ENCODE measurements at places on chromosomes 1 and 21. TPM values are rescaled to one million over a fixed set of nuclear protein-coding genes. Genes with fewer than 3 reads are reported as not detected.

The GJA5 gene
- total RNA-seq, result 62.2 TPM

The SPRR1B gene
- total RNA-seq, result not detected

The SVBP gene
- total RNA-seq, result 19.4 TPM

The ADGRB2 gene
- 0.69 TPM for total RNA-seq

The TMEM167B gene
- total RNA-seq, result 49.7 TPM

The GJB4 gene
- total RNA-seq, result not detected

The DPM3 gene
- total RNA-seq, result 71.1 TPM

The CR2 gene
- total RNA-seq, result 0.12 TPM

The CELA3B gene
- total RNA-seq, result not detected

The ZNF697 gene
- total RNA-seq, result 11.4 TPM

The CCDC30 gene
- total RNA-seq, result 5.0 TPM

- DNase-seq, result no peak
Observed at GRCh38 chr21:42453986-42454570, 41.9 kb downstream of the RSPH1 start.

DNA sequence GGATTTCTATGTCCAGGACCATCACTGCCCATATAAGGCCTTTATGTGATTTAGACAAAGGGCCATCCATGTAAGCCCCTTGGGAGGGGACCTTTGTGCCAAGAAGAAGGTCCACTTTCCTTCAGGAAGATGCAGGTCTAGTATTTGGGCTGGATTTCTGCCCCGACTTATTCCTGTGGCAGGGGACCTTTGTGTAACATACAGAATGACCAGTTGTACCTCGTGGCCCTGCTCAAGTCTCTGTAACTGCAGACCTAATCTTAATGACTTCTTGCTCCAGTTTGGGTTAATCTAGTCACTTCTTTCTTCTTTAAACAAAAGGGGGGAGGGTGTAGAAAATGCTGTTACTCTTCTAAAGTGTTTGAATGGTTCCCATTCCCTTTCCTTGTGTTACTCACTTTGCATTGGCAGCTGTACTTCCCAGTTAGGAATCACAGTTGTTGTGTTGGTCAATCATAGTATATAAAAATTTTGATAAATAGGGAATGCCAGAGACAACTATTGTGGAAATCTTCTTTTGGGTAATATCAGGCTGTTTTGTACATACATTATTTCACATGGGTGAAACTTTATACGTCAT is 54.2 kb downstream of the MIGA1 start:
- DNase-seq, result no peak

- DNase-seq, result no peak
Observed at GRCh38 chr1:160346958-160347357, 3.8 kb downstream of the NCSTN start.

GRCh38 chr1:95183952-95184351 is 50.1 kb upstream of the RWDD3 start:
- no peak for DNase-seq

DNA sequence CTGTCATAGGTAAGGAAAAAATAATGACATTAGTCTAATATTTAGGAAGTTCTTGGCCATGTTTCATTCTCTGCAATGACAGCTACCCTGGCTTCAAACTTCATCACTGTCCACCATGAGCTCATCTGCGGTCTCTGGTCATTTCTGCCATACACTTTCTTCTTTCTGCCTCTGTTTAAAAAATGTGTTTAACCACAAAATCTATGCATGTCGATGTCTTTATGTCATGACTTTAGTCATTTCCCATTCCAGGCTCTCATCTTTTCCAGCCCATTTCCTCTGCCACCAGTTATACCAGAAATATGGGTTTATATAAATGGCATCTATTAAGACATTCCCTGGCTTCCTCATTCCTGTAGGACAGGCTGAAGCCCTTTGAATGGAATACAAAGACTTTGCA is 68.5 kb upstream of the DUSP10 start:
- DNase-seq, result no peak

- no peak for DNase-seq
Observed at GRCh38 chr1:176628775-176629174, 165.8 kb downstream of the PAPPA2 start.

DNA sequence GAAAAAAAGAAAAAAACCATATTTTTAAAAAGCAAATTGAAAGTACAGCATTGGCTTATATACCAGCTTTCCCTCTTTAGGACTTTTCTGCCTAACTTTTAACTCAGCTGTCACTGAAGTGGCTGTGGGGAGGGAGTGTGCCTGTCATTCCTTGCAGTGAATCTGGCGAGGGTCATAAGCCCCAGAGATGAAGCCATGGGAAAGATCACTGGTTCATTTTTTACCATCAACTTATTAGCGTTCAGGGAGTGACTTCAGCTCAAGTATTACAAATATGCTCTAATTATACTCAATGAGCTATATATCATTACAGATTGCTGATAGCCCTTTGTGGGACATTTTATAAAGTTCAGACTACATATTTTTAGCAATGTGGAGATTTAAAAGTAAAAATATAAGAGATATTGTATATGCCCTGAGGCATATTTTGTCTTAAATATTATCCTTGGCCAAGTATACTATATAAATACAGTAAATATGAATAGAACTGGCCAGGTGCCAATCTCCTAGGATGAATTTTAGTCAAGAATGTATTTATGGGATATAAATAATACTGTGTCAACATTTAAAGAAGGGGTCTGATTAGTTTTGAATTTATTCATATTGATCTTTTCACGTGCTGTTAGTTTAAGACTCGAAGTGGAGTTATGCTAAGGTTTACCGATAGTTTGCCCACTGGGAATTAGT is 4.4 kb downstream of the TGFB2 start:
- DNase-seq, result no peak

DNA sequence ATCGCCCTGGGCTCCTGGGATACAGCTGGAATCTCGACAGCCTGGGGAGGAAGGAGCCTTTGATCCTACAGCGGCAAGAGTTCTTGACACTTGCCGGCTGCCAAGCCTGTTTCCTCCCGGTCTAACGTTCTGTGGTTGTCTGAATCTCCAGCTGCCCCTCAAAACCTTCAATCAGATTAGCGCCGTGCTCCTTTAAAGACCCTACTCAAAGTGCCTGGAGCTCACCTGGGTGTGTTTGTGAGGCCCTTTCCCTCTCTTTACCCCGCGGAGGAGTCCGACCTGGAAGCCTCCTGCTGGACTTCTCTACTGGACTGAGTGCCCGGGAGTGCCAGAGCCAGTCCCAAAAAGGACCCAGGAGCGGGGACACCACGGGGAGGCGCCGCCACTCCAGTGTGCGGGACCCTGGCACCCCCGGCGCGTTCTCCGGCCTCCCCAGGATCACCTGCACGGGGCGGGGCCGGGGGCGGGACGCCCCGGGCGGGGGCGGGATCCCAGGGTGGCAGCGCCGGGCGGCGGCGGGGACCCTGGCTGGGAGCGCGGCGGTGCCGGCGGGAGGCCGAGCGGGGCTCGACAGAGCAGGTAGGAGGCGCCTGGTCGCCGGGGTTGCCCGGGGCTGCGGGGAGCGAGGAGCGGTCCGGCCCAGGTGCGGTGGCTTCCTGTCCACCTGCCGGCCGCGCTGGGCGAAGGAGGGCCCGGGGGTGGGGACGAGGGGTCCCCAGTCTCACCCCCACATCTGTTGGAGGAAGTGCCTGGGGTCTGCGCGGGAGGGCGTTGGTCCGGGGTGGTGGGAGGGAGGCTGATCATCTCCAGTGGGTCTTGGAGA is at the start of gene NCMAP:
Gene NCMAP (plus strand): TSS at position 497 of the 823 bp plus-strand sequence. CDS start 39,344 bp downstream, outside the sequence.
- peak; percentile 90 for DNase-seq

DNA sequence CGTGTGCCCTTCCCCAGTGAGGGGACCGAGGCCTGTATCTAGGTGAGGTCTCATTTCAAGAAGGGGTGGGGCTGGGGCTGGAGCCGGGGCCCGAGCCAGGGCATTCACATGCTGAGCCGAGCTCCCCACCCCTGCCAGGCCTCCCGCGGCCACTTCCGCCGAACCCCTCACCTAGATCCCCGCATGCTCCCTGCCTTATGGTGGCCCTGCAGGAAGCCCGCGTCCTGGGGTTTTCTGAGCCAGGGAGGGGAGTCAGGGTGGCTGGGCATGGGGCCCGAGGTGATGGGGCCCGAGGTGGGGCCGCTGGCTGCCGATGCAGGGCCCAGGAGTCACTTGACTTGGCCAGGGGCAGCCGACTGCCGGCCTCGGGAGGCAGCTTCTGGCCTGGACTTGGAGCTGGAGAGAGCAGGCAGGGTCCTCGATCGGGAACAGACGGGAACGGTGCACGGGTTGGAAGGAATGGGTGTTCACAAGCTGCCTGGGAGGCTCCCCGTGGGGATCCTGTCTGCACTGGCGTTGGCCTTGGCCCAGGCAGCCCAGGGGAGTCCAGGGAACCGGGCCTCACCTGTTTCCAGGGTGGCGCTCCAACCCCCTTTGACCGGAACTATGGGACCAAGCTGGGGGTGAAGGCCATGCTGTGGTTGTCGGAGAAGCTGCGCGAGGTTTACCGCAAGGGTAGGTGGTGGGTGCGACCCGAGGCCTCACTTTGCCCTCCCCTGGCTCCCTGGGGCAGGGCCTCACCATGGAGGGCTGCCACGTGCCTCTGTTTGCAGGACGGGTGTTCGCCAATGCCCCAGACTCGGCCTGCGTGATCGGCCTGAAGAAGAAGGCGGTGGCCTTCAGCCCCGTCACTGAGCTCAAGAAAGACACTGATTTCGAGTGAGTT is 13.6 kb downstream of the CFAP410 start:
- no peak for DNase-seq

DNA sequence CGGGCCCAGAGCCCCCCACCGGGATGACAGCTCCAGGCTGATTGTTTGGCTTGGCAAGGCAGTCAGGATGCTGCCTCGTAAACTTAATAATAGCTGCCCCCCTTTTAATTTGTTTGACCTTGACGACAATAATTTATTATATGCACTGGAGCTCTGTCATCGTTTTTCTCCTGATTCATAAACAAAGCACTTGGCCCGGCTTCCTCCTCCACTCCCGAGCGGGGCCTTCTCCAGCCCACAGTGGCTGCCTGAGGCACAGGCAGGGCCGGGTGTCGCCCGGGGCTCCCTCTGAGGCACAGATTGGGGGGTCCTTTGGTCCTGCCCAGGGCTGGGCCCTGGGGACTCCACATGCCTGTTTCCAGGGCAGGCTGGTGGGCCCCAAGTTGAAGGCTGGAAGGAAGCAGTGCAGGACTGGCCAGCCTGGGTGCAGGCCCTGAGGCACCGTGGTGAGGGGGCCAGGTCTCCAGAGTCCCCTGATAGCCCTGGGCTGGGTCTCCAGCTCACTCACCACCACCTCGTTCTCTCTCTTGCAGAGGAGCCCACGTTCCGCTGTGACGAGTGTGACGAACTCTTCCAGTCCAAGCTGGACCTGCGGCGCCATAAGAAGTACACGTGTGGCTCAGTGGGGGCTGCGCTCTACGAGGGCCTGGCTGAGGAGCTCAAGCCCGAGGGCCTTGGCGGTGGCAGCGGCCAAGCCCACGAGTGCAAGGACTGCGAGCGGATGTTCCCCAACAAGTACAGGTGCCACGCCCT is 52.0 kb upstream of the ARHGEF16 start:
- no peak for DNase-seq

GRCh38 chr1:112548547-112548946 is 39.8 kb downstream of the WNT2B start:
- no peak for DNase-seq

DNA sequence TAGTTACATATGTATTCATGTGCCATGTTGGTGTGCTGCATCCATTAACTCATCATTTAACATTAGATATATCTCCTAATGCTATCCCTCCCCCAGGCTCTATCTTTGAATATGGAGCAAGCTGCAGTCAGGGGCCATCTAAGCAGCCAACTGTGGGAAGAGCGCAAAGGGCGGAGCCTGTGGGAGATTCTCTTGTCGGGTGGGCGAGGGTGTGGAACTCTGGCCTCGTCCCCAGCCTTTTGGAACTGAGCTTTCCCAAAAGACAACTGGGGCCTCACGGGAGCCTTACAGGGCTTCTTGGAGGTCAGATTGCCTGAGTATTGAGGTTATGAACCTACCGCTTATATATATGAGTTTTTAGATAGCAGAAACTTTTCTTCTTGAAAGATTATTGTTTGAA is 117.2 kb downstream of the HHAT start:
- DNase-seq, result no peak

DNA sequence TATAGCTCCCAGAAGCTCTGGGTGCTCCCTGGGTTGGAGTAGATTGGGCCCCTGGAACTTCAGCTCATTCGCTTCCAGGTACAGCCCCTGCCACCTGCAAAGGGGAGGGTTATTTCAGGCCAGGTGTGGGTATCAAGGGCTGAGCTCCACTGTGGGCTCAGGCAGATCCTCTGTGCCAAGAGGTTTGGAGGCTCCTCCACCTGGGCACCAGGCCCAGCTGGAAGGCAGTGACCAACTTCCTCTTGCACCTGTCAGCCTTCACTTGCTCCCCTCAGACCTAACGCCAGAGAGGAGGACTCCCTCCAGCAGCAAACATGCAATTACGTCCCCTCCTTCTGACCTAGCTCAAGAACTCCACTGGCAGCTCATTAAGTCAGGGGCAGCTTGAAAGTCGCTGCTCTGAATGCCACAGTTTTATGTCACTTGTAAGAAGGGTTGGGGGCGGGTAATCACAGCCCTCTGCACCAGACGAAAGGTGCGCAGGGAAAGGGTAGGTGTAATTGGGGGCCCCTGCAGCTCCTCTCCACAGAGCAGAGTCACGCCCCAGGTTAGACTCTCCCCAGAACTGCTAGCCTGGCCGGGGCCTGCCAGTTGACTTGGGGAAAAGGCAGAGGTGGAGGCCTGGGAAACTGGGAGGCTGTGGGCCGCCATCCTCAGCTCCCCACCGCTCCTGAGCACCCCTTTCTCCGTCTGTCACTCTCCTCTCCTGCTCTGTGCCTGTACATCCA is 125.0 kb upstream of the TMPRSS2 start:
- peak; percentile 42 for DNase-seq

- DNase-seq, result no peak
Observed at GRCh38 chr1:213618094-213618493, 369.7 kb upstream of the PROX1 start.

- no peak for DNase-seq
Observed at GRCh38 chr21:24470852-24471251, 1136.4 kb downstream of the MRPL39 start.

- DNase-seq, result peak; percentile 89
Observed at GRCh38 chr1:153612755-153613331, at the start of gene S100A16. S100A16 (minus strand) TSS chr1:153613137; CDS start chr1:153608151, 4,986 bp downstream.

DNA sequence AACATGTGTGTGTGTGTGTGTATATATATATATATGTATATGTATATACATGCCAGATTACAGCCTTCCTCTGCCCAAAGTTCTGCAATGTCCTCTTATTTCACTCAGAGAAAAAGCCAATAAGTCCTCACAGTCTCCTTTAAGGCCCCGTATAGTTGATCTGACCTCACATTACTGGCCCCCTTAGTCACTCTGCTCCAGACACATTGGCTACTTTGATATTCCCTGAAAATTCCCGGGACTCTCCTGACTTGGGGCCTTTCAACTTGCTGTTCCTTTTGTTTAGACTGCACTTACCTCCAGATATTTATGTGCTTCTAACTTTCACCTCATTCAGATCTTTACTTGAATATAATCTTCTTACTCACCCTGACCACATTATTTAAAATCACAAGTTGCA is 4.2 kb upstream of the BSDC1 start:
- no peak for DNase-seq

GRCh38 chr21:41602531-41602930 is 94.6 kb upstream of the TMPRSS2 start:
- DNase-seq, result peak; percentile 30

DNA sequence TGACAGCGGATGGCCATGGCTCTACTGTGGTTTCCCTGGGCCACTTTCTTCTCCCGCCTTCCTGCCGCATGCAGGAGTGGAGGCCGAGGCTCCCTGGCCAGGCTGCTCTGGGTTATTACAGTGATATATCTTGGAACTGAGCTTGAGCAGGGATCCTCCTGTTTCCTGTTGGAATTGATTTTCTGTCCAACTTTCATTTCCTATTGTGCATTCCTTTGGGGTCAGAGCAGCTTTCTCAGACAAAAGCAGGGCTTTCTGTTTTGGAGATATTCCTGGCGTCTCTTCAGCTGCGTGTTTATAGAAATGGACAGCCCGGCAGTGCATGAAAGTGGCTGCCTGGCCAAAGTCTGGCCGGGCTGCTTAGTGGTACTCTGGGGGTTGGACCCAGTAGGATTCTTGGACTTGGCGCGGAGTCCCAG is 146.4 kb downstream of the KIF26B start:
- DNase-seq, result no peak

All from upper lobe of right lung (tissue), 1 donor.